ENCODE measurements at places on chromosomes 3 and 15. TPM values are rescaled to one million over a fixed set of nuclear protein-coding genes. Genes with fewer than 3 reads are reported as not detected.

MESP1 gene
- 11.1 TPM for total RNA-seq

GUCA1C gene
- total RNA-seq, result not detected

DNA sequence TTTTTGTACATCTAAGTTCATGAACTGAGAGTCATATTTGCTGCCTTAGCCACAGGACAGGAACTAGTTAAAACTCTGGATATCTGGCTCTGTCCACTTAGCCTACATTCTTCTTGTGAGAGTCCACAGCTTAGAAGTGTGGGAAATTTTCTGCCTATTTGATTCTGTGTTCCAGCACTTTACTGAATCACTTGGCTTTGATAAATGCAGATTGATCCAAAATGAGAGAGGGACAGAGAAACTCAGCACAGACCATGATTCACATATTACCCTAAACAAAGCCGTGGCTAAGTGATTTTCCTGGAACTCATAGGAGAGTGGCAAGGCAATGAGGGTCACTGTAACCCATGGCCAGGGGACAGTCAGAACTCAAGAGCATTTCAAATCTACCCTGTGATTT lies 87.5 kb upstream of the CADPS start:
- no peaks in the 10 kb centered on the region for H3K4me1 ChIP-seq
- H3K4me3 ChIP-seq, result no peak overlapping the region
- no peaks in the 10 kb centered on the region for H3K36me3 ChIP-seq
- DNase-seq, result no peak

SYNM gene
- 3.3 TPM for total RNA-seq

DNA sequence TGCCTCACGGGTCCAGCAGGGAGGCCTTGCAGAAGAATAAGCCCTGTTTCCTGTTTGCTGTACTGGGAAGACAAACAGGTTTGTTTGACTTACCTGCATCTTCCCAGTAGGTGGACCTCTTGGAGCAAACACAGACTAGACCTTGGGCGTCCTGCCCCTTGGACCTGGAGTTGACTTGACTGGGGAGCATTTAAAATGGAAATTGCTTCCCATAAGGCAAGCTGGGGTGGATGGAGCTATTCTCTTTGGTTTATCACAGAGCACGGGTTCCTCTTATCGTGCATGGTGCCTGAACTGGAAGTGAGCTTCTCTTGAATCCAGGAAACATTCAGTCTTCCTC lies 151.4 kb downstream of the RPLP1 start:
- no peaks in the 10 kb centered on the region for H3K36me3 ChIP-seq
- no peak overlapping the region for H3K4me3 ChIP-seq
- H3K4me1 ChIP-seq, result no peaks in the 10 kb centered on the region
- DNase-seq, result peak; percentile 71

GRCh38 chr15:77717333-77717990 lies 84.8 kb upstream of the LINGO1 start:
- no peaks in the 10 kb centered on the region for H3K27me3 ChIP-seq
- no peak overlapping the region for H3K4me3 ChIP-seq
- H3K27ac ChIP-seq, result no peak overlapping the region

DNA sequence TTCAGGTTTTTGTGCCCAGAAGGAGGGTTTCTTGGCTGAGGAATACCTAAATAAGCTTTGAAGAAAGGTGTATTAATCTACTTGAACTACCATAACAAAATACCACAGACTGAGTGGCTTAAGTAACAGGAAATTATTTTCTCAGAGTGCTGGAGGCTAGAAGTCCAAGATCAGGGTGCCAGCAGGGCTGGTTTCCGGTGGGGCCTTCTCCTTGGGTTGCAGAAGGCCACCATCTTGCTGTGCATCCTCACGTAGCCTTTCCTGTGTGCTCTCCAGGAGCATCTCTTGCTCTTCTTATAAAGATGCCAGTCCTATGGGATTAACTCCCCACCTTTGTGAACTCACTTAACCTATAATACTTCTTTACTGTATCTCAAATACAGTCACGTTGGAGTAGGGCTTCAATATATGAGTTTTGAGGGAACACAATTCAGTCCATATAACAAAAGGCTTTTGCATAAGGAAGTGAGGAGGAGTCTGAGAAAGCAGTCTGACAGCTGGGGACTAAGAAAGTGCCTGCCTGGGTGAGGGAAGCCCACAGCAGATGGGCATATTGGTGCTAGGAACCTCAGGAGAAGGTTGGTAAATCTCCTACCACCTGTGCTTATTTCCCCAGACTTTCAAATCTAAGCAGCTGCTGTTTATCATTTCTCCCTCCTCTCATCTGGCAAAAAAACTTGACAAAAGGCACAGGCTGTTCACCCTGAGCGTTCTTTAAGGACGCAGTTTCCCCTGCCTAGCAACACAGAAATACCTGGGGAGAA lies 89.6 kb upstream of the CBLB start:
- no peak for DNase-seq
- H3K4me3 ChIP-seq, result no peak overlapping the region
- H3K27ac ChIP-seq, result no peak overlapping the region
